ENCODE measurements at places on chromosomes 4 and X.

DNA sequence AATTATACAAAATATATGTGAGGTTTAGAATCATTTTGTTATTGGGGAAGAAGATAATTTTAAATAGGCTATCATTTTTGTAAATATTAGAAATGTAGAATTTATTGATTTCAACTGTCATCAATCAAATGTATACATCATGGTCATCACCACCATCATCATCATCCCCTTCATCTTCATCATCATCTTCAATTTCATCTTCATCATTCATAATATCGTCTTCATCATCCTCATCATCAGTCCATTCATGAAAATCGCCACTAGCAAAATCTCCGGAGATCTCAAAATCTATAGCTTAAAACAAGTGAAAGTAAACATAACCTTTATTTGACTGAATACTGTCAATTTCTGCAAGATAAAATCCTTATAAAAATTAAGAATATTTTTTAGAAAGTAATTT, 499.5 kb downstream of the SPOCK3 start:
- DNase-seq = no peak

GRCh38 chr4:81982846-81983540, 390.8 kb downstream of the HNRNPD start:
- DNase-seq = no peak

DNA sequence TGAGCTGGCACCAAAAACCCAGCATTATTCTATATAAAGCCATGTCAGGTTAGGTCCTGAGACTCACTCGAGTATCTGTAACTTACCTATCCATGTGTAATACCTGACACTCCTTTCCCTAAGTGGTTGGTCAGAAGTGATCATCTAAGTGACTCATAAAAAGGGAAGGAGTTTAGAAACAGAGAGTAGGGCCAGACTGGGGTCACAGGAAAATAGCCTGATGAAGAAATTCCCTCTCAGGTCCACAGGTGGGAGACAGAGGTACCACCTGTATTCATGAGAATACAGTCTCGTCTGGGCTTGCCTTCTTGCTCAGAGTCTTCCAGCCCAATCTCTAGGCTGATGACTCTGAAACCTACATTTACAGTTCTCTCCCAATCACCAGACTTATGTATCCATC, 161.8 kb upstream of the MAP3K15 start:
- no peak for DNase-seq

DNA sequence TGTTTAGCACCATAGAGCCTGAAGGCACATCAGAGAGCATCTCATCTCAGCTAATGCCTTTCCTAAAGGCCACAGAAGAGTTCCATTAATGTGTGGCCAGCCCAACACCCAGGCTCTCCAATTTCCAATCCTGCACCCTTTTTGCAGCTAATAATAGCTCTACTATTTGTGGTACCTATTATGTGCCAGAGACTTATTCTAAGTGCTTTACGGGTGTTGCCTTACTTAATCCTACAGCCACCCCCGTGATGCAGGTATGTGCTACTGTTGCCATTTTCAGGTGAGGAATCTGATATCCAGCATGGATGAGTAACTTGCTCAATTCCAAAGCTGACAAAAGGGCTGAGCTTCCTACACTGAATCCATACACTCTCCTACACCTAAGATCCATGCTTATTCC, 217.6 kb upstream of the GALNT7 start:
- no peak for DNase-seq

DNA sequence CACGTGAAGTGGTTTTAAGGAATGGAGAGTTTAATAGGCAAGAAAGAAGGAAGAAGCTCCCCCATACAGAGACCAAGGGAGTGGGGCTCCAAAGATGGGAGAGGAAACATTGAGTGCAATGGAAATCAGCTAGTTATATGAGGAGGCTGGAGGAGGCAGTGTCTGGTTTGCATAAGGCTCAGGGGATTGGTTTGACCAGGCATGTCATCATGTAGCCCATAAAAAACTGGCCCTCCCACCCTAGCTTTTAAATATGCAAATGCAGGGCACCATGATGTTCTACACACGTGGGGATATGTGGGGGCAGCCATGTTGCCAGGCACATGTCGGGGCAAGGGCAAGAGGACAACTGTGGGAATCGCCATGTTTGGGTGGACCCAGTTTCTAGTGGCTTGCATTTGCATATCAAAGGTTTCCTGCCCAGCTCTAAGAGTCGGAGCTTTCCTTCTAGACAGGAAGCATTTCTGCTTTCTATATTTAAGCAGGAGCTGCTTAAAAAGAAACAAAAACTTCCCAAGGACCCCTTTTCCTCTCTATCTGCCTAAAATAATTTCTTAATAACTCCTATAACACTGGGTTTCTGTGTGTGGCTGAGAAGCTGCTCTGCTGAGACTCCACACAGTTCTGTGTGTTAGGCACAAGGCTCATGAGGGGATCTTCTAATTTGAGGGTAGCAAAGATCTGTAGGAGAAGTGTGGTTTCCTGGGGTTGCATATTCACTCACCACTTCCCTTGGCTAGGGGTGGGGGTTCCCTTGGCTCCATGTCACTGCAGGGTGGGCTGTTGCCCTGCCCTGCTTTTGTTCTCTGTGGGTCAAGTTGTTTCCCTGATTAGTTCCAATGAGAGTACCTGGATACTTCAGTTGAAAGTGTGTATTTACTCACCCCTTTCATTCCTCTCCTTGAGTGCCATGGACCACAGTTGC, 113.5 kb downstream of the VSIG4 start:
- DNase-seq = no peak

DNA sequence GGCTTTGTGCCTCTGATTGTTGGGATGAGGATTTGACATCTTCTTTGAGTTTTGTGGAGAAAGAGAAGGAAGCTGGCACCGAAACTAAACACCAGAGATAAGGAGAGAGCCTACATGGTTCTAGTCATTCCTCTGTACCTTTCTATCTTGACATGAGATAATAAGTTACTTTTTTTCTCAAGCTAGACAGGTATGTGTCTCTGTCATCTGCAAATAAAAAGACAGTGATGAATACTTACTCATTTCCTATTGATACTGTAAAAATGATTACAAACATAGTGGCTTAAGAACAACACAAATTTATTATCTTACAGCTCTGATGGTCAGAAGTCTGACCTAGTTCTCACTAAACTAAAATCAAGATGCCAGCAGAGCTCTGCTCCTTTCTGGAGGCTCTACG, 1391.2 kb downstream of the STIM2 start:
- no peak for DNase-seq

GRCh38 chr4:173464481-173464880, 65.5 kb downstream of the HAND2 start:
- no peak for DNase-seq

GRCh38 chr4:137124278-137124932, 407.9 kb downstream of the PCDH18 start:
- no peak for DNase-seq

DNA sequence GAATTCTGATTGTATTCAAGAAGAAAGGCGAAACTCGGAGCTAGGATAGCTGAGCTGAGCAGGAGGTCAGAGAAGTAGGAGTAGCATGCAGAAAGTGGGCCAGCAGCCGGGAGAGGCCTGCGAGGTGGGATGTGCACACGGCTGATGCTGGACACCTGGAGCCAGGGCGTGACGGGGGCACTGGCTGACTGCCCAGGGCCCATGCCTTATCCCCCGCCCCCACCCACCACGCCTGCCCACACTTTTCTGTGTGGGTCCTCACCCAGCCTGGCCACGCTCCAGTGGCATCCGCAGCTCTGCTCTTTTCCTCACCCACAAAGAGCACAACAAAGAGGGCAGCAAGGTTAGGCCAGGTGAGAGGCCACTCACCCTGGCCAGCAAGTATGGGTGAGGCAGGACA, 30.0 kb upstream of the IRF2 start:
- no peak for DNase-seq

DNA sequence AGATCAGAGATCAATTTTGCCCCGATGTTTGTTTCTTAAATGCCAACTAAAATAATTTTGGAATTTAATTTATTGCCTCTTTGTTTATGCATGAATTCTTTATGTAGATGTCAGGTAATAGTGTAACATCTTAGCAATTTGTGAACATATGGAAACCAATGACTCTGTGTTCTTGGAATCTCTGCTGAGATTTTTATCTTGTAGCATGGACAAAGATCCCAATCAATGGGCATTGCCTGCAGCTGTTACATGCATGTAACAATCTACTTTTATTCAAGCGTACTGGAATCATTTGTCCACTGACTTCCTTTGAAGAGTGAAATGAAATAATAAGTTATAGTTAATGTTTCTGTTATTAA, 61.6 kb upstream of the ARSJ start:
- no peak for DNase-seq

- DNase-seq = no peak
These were observed 81.3 kb downstream of the FAM53A start for GRCh38 chr4:1602655-1603412.

DNA sequence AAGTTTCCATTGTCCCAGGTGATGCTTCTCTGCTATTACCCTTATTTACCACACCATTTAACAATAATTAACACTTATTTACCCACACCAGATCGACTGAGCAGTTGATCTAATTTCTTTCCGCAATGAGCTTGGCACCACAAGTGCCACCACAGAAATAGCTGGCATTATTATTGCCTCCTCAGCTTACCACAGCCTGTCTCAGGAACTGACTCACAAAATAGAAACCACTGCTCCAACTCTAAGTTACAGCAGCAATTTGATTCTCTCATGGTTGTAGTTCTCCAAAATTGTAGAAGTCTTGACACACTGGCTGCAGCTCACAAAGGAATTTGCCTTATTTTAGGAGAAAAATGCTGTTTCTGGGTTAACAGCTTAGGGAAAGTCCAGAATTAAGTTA, 22.5 kb downstream of the ZNF721 start:
- no peak for DNase-seq

GRCh38 chr4:159736411-159736810, 633.5 kb downstream of the RAPGEF2 start:
- no peak for DNase-seq

- no peak for DNase-seq
These were observed 100.4 kb downstream of the HMX1 start for GRCh38 chr4:8771258-8771590.

DNA sequence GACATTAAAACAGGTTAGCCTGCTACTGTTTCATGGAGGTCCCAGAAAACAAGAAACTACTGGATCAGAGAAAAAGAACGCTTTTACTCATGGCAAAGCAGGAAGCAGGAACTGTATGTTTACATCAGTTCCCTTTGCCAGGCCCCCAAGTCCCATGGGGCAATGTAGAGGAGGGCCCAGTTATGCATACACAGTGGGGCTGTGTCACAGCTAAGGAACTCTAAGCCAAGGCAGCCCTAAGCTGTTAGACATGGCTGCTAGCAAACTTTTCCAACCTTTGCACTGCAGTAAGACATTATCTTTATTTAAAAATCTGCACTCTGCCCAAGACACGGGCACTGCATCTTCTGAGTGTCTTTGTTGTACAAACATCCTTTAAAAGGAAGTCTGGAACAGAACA, 975.8 kb downstream of the C4orf33 start:
- DNase-seq = no peak

- DNase-seq = no peak
These were observed 72.9 kb downstream of the COMMD8 start for GRCh38 chr4:47390428-47391125.

- no peak for DNase-seq
These were observed 38.9 kb downstream of the ACOX3 start for GRCh38 chr4:8401665-8402064.

- no peak for DNase-seq
These were observed 91.2 kb downstream of the RLIM start for GRCh38 chrX:74523224-74523623.

DNA sequence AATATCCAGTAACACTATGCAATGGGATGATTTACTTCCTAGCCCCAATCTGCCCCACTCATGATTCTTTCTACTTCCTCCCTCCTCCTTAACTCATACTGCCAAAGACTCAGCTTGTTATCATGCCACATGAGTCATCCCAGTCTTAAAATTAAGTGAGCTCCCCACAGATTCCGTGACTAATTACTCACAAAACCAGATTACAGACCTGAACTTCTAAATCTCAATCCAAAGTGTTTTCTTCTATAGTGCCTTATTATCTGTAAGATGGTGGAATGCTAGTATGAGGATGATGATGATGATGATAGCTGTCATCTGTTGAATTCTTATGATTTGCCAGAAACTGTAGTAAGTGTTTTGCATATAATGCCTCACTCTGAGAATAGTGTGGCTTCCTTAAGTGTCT, 27.7 kb upstream of the GPC3 start:
- DNase-seq = no peak

GRCh38 chrX:16765594-16765993, 20.7 kb upstream of the TXLNG start:
- no peak for DNase-seq

- no peak for DNase-seq
These were observed 69.9 kb upstream of the TNIP3 start for GRCh38 chr4:121233982-121234381.

DNA sequence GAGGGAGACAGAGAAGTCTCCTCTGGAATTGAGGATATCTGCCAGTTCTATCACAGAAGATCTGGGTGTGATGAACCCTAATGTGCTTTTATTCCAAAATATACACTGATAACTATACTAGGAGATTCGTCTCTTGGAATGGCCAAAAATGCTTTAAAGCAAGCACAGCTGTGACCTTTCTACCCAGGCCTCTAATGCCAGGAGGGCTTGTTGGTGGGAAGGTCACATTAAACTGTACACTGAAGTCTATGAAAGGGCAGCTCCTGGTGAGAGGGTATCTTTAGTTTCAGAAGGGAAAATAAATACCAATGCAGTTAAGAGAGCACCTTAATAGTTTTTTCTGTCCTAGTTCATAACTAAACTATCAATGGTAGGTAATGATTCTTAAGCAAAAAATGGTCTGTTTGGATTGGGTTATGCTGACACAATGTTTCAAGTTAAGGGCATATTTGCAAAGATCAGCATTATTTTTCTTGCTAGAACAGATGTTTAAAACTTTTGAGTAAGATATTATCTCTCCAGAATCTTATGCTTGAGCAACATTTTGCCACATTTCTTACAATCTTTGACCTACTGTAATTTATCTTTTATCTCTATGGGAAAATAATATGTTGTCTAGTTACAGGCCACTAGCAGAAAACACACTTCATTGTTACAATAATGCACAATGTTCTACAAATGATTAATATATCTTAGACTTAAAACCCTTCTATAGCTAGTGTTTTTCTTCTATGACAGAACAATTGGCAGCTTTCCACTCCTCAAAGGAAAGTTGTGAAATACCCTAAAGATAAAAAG, 59.6 kb downstream of the SEC24D start:
- DNase-seq = no peak

GRCh38 chr4:132646186-132646585, 502.9 kb upstream of the PCDH10 start:
- no peak for DNase-seq

DNA sequence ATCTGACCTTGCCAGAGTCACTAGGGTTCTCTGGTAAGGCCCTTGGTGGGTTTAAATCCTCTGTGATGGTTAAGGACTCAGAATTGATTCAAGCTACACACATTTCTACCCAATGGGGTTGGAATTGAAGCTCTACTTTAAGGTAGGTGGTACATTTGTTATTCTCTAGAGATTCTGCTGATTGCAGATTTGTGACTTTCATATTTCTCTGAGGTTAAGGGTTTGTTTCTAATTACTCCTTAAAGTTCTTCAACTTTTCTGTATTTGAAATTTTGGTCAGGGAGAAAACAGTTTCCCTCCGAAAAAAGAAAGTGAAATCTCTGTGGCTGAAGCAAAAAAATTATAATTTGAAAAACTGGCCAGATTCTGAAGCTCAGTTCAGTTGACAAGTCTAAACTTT, 25.8 kb upstream of the USP46 start:
- DNase-seq = no peak
